HCEC 1CT (cell line): ENCODE measurements at places on chromosomes 7 and 10.
A peak's percentile ranks its signal among the peaks of the same experiment; 100 is the strongest.

- no peak for DNase-seq
Observed at GRCh38 chr10:78147202-78147601, 113.5 kb downstream of the RPS24 start.

- no peak for DNase-seq
Observed at GRCh38 chr10:62690703-62691102, 113.8 kb upstream of the ADO start.

DNA sequence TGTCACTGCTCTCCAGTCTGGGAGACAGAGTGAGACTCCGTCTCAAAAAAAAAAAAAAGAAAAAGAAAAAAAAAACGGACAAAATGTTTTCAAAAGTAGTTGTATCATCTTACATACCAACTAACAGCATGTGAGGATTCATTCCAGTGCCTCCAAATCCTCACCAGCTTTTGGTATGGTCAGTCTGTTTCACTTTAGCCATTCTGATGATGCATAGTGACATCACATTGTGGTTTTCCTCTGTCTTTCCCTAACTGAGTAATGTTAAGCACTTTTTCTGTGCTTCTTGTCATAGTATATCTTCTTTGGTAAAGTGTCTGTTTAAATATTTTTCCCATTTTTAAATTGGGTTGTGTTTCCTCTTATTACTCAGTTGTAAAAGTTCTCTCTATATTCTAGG lies 251.4 kb upstream of the CTBP2 start:
- DNase-seq = peak; percentile 88

GRCh38 chr7:55189146-55189766 lies 170.4 kb downstream of the EGFR start:
- no peak for DNase-seq

DNA sequence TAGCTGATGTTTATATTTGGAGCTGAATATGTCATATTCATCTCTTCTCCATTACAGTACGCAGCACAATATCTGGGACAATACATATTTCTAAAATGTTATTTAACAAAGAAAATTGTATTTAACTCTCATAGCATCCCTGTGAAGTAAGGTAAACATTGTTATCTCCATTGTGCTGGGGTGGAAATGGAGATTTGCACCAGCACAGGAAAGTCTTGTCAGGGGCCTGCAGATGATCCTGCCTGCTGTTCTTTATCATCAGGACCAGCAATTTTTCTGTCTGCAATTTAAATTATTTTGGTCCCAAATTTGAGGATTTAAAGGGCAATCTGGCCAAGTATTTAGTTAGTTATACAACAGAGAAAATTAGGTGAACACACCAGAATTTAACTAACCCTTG lies 144.4 kb downstream of the CPED1 start:
- DNase-seq = no peak

DNA sequence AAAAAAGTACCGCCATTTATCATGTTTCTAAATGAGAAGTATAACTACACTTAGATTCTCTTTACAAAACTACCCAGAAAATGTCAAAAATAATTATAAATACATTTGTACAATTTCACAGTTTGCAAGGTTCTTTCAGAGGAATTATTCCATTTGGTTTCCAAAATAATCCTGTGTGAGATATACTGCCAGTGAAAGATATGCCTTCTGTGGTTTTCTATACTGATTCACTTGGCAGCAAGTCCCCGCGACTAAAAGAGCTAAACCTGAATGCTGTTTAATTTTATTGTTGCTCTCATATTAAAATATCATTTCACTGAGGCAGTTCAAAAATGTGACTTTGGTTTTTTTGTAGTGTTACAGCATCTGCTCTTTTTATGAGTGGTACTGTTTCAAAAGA lies 364.9 kb upstream of the PLXDC2 start:
- DNase-seq = no peak
